ENCODE measurements at places on chromosomes 1 and 21.

GRCh38 chr1:221706191-221706590, 35.7 kb downstream of the DUSP10 start:
- H3K4me1 ChIP-seq = peaks cover 46% of the 10 kb centered on the region
- H3K27ac ChIP-seq = no peak overlapping the region
- peaks cover 5% of the 10 kb centered on the region for H3K36me3 ChIP-seq
- no peak overlapping the region for H3K4me3 ChIP-seq
- no peak for DNase-seq

DNA sequence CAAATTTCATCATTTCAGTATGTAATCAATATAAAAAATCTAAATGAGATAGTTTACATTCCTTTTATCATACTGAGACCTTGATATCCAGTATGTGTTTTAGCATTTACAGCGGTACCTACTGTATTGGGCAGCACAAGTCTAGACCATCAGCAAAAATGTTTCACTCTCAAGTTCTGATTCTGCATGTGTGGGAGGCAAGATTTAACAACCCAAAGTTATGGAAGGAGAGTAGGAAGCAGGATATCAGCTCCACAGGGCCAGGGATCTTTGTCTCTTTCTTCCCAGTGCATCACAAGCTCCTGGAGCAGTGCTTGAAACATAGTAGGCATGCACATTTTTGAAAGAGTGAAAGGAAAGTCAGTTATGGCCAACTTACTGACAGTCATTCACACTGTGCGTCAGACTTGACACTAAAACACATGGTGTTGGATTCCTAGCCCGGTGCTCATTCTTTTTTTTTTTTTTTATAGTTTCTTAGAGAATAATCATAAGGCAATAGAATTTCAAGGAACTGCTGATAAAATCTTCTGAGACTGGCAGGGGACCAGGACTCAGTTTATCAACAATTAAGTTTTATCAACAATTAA, 6.1 kb downstream of the TENT5C start:
- no peak overlapping the region for H3K27ac ChIP-seq
- no peaks in the 10 kb centered on the region for H3K36me3 ChIP-seq
- H3K27me3 ChIP-seq = no peaks in the 10 kb centered on the region
- H3K4me3 ChIP-seq = no peak overlapping the region
- DNase-seq = no peak

GRCh38 chr1:1602968-1603506, 3.1 kb upstream of the FNDC10 start:
- no peak overlapping the region for H3K27ac ChIP-seq
- H3K4me1 ChIP-seq = peaks cover 22% of the 10 kb centered on the region
- no peaks in the 10 kb centered on the region for H3K36me3 ChIP-seq
- H3K27me3 ChIP-seq = no peaks in the 10 kb centered on the region
- no peak overlapping the region for H3K4me3 ChIP-seq

GRCh38 chr1:229086091-229086490, 184.8 kb upstream of the RAB4A start:
- no peaks in the 10 kb centered on the region for H3K27me3 ChIP-seq
- H3K4me3 ChIP-seq = no peak overlapping the region
- no peak overlapping the region for H3K27ac ChIP-seq
- H3K4me1 ChIP-seq = no peaks in the 10 kb centered on the region

DNA sequence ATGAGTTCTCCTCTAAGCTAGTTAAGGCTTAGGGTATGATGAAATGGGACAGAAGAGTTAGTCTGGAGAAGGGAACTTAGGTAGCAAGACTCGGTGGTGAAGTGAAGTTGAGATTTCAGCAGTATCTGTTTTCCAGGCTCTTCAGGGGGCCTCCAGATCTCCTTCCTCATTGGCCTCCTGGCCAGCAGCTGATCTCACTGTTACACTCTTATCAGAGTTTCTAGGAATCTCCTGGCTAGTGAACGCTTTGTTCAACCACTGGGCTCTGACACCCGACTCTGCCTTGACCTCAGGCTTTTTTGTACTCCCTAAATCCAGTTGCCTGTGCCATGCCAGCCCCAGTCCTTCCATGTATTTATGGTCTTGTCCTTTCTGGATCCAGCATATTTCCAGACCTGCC, 311.0 kb downstream of the ASTN1 start:
- no peak overlapping the region for H3K4me3 ChIP-seq
- H3K36me3 ChIP-seq = no peaks in the 10 kb centered on the region
- no peak for DNase-seq
- H3K27ac ChIP-seq = no peak overlapping the region
- no peaks in the 10 kb centered on the region for H3K4me1 ChIP-seq
- H3K27me3 ChIP-seq = no peaks in the 10 kb centered on the region

GRCh38 chr1:201842472-201843027, 13.6 kb downstream of the IPO9 start:
- peaks cover 15% of the 10 kb centered on the region for H3K4me1 ChIP-seq
- H3K4me3 ChIP-seq = no peak overlapping the region
- peaks cover 5% of the 10 kb centered on the region for H3K36me3 ChIP-seq
- DNase-seq = no peak

Measured in CD4-positive, alpha-beta memory T cell (primary cell).